Bronchial epithelial cell (primary cell): ENCODE measurements at places on chromosomes 6 and 20. TPM values are rescaled to one million over a fixed set of nuclear protein-coding genes. Genes with fewer than 3 reads are reported as not detected.

The NKX2-2 gene
- total RNA-seq, result not detected in 2 replicates

- DNase-seq, result peak; percentile 18
Observed at GRCh38 chr20:62303340-62304226, 786 bp downstream of the ADRM1 start.

- DNase-seq, result no peak
Observed at GRCh38 chr20:50270569-50270968, 79.9 kb downstream of the CEBPB start.

The SPDEF gene
- total RNA-seq, result 2.4 and 5.0 TPM in 2 replicates

The BPI gene
- total RNA-seq, result not detected in 2 replicates

GRCh38 chr20:34385464-34385863, 22.4 kb downstream of the ITCH start:
- DNase-seq, result no peak

GRCh38 chr6:157227202-157228166, 95.8 kb downstream of the TMEM242 start:
- DNase-seq, result no peak

The MYBL2 gene
- total RNA-seq, result under 0.01 and 1.0 TPM in 2 replicates

DNA sequence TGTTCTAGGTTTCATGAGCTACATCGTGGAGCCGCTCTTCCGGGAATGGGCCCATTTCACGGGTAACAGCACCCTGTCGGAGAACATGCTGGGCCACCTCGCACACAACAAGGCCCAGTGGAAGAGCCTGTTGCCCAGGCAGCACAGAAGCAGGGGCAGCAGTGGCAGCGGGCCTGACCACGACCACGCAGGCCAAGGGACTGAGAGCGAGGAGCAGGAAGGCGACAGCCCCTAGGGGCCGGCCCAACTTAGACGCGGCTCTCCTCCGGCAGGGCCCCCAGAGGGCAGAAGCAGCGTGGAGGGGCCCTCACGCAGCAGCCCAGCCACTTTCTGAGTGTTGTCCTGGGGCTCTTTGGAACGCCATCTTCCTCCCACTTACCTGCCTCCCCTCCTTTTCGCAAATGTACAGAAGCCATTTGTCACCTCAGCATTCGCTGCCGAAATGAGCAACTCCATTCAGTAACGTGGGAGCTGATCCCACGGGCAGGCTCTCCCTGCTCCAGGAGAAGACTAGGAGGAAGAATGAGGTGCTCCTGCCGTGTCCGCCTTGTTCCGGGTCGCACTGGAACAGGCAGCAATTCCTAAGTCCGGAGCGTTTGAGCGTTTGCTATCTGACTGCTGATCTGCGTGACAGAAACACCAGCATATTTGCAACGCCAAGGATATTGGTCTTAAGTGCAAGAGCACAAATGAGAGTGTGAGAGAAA, 58.4 kb downstream of the MTFR2 start:
- DNase-seq, result no peak

The SLC25A27 gene
- 5.3 and 13.8 TPM in 2 replicates for total RNA-seq

DNA sequence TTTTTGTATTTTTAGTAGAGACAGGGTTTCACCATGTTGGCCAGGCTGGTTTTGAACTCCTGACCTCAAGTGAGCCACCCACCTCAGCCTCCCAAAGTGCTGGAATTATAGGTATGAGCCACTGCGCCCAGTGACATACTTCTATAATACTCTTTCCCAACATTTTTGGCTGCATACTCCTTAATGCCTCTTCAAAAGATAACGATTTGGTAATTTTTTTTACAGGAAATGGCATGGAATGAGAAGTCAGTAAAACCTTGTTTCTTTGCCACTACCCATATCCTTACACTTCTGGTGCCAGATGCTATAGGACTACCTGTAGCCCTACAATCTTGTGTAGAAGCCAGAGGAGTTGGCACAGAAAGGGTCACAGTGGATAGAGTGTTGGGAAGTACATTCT, 41.4 kb upstream of the SGK1 start:
- no peak for DNase-seq

DNA sequence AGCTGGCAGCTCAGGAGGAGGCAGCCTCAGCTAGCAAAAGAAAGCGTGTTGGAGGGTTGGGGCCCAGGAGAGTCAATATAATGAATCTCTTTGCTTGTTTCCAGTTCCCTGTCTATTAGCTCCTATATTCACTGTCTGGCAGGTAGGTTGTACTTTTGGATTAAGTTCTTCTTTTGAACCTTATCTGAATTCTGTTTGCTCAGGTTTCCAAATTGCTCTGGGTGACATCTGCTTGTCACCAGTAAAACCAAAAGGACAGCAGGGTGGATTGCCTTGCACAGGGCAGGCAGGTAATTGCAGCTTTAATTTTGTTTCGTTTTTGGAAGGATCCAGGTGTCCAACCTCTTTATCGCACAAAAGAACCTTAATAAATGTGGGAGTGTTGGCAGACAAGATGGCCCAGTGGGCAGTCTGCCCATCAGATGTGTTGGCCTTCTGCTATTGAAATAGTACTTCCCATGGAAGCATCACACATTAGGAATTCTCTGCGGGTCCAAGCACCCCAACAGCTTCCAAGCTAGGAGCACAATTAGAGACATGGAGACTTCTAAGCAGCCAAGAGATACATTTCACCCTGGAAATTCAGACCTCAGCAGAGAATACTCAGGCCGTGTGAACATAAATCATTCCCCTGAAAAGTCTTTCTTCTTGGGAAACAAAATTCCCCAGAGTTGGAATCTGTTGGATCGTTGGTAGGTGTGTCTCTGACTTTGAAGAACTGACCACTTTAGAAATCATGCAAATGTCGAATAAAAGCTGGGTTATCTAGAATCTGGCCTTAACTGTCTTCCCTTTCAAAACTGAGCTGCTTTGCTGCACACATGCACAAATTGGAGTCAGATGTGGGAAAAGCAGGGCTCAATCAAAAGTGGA, 286.9 kb upstream of the BMP2 start:
- DNase-seq, result no peak

The ADGB gene
- total RNA-seq, result not detected in 2 replicates

The NT5E gene
- 31.4 and 71.1 TPM in 2 replicates for total RNA-seq

The PGC gene
- not detected in 2 replicates for total RNA-seq

GRCh38 chr6:168128631-168129291, 49.7 kb upstream of the FRMD1 start:
- no peak for DNase-seq

- no peak for DNase-seq
Observed at GRCh38 chr6:131523988-131524673, 48.9 kb upstream of the ARG1 start.

- no peak for DNase-seq
Observed at GRCh38 chr6:145427232-145427631, 308.1 kb downstream of the EPM2A start.

- no peak for DNase-seq
Observed at GRCh38 chr20:46121184-46121930, 3.2 kb downstream of the CD40 start.

- DNase-seq, result no peak
Observed at GRCh38 chr6:167446971-167447370, 122.1 kb downstream of the TTLL2 start.

DNA sequence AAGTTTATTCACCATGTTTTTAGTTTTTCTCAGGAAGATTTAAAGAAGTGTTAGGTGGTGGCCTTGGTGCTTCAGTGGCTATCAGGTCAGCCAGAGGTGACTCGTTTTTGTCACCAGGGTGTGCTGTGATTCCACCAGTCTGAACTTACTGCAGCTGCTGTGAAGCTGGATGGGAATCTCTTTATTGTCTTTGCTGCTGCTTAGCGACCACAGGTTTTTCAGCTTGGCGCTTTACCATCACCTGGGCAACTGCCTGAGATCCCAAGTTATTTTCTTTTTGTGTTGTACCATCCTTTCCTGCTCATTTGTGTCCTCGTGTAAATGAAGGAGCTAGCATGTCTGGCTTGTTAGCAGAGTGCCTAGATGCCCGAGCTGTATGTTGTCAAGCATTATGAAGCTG, 146.9 kb downstream of the MACROD2 start:
- peak; percentile 61 for DNase-seq

The RAMACL gene
- total RNA-seq, result 1.6 and 1.7 TPM in 2 replicates

GRCh38 chr20:37327748-37328147, 18.2 kb upstream of the SRC start:
- no peak for DNase-seq

DNA sequence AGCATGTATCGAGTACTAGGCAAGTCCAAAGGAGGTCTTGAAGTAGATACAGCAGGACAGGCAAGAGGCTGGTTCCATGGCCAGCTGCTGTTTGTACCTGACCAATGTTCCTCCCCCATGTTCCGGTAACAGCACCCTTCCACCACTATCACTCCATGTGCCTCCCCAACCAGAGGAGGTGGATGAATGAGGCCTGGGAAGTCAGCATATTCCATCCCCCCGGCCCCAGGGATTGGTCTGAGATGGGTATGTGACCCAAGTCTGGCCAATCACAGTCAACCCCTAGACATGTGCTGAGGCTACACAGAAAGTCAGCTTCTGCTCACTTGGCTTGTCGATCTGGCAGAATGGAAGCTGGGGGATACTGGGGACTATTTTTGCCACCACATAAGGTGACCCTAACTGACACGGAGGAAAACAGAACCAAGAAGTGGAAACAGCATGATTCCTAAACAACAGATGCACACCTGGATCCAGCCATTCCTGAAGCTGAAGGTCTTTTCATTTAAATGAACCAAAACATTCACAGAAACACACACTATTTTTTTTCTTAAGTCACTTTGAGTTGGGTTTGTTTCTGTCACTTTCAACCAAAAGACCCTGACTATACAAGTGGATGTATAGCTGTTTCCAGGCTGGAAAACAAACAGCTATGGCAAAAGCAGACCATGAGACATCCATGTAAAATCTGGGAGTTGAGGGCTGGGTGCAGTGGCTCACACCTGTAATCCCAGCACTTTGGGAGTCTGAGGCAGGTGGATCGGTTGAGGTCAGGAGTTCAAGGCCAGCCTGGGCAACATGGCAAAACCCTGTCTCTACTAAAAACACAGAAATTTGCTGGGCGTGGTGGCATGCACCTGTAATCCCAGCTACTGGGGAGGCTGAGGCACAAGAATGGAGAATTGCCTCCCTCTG, 70.4 kb upstream of the PTPN1 start:
- no peak for DNase-seq

The MDFI gene
- 57.1 and 61.3 TPM in 2 replicates for total RNA-seq

DNA sequence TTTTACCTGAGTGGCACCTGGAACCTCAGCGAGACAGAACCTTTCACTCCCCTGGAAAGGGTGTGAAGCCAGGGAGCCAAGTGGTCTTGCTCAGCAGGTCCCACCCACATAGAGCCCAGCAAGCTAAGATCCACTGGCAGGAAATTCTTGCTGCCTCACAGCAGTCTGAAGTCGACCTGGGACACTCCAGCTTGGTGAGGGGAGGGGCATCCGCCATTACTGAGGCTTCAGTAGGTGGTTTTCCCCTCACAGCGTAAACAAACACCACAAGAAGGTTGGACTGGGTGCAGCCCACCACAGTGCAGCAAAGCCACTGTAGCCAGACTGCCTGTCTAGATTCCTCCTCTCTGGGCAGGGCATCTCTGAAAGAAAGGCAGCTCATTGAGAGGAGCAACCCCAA, 134.7 kb upstream of the RSPO3 start:
- DNase-seq, result no peak

The SLC22A23 gene
- 18.7 and 20.6 TPM in 2 replicates for total RNA-seq

The LAMP5 gene
- total RNA-seq, result not detected in 2 replicates

DNA sequence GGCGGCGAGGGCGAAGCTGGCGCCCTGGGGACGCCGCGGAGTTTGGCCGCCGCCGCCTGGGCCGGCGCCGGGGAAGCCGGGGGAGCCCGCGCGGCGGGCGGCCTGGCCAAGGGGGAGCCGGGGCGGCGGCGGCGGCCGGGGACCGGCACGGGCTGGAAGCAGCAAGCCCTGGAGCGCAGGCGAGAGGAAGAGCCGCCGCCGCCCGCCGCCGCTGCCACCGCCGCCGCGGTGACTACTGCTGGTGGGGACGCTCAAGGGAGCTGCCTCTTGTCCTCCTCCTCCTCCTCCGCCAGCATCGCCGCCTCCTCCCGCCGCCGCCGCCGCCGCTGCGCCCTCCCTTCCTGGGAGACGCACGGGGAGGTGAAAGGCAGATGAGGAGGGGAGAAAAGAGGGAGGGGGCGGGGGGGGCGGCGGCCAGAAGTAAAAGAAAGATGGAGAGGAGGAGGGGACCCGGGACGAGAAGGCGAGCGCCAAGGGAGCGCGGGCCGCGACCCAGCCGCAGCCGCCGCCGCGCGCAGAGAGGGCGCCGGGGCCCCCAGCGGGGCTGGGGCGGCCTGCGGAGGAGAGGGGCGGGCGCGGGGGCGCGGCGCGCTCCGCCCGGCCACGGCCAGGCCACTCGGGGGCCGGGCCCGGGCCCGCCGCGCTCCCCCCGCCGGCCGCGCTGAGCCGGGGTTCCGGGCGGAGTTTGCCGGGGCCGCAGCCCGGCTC, 846 bp downstream of the PDE10A start:
- DNase-seq, result no peak

The PTGIS gene
- 0.13 and 4.7 TPM in 2 replicates for total RNA-seq

- peak; percentile 12 for DNase-seq
Observed at GRCh38 chr6:29553268-29554057, 6.1 kb downstream of the UBD start.

DNA sequence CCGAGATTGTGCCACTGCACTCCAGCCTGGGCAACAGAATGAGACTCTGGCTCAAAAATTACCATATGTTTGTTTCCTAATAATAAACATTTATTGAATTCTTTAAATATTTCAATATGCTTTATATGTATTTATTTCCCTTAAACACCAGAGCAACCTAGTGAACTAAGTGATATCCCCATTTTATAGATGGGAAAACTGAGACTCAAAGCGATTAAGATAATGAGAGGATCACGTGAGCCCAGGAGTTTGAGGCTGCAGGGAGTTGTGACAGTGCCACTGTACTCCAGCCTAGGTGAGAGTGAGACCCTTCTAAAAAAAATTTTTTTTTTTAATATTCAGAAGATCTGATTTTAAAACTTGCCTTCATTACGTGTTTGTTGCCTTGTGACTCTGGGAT, 19.4 kb upstream of the CARMIL1 start:
- DNase-seq, result no peak

DNA sequence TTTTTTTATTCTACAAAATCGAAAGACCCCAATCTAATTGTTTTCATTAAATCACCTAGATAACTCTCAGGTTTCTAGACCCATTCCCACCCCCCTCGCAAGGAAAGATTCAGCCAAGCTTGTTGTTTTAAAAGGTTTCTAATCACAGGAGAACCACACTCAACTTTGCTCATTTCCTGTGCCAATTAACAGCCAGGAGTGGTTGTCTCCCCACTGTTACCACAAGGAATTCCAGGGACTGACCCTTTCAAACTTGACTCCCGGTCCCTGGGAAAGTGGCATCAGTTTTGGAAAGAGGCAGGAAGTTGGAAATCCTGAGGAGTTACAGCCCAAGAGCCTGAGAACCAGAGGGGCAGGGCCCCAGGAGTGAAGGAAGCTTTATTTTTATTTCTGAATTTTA, 561.3 kb upstream of the JAG1 start:
- peak; percentile 42 for DNase-seq

- DNase-seq, result no peak
Observed at GRCh38 chr20:21583486-21584168, 69.8 kb upstream of the NKX2-2 start.

DNA sequence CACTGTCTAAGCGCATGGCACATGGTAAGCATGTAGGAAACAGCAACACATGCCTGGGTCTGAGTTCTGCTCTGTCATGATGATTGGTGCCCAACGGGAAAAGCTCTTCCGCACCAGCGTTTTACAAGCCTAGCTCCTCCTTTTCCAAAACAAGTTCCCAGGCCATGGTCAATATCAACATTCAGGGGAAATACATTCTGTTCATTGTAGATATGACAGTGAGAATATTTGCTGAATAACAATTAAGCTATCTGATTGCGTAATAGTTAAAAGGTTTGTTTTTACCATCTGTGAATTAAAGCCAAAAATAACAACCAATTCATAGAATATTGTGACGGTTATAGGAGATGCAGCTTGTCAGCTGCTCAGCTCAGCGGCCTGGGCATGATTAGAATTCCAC, 404.3 kb upstream of the SLC35B3 start:
- peak; percentile 22 for DNase-seq

The IDH3B gene
- total RNA-seq, result 96.0 and 103 TPM in 2 replicates
